ENCODE measurements at places on chromosomes 13 and 19.
A peak's percentile ranks its signal among the peaks of the same experiment; 100 is the strongest.

DNA sequence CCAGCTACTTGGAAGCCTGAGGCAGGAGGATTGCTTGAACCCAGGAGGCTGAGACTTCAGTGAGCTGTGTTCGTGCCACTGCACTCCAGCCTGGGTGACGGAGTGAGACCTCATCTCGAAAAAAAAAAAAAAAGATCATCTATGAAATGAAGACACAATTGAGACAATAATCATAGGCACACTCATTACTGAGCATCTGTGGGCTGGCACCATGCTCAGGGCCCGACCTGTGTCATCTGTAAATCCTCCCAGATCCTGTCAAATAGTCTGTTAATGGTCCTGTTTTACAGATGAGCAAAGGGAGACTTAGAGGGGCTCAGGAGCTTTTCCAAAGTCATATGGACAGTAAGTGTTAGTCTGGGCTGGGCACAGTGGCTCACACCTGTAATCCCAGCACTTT, 4.1 kb upstream of the NANOS2 start:
- DNase-seq: no peak

- DNase-seq: peak; percentile 61
Measured at GRCh38 chr13:46721054-46721453, 75.9 kb downstream of the ESD start.

DNA sequence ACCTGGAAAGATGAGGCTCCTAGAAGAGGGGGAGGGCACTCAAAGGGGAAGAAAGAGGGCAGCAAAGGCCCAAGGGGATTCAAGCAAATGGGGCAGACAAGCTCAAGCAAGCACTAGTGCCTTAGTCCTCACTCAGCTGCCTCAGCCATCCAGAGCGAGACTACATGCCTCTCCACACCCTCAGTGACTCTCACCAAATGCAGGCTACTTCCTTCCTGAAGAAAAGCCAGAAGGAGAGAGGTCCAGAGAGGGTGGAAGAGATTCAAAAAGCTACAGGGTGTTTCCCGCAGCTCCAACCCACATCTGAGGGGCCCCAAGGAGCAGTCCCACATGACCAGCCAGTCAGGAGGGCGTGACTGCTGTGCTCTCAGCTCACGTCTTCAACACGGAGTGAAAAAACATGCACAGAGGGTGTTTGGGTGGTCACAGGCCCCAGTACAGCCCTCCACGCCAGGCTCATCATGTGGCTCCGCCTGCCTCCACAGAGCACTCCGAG, 40.5 kb downstream of the MIPEP start:
- no peak for DNase-seq

GRCh38 chr19:51822325-51822724, 27.4 kb downstream of the FPR3 start:
- DNase-seq: no peak

DNA sequence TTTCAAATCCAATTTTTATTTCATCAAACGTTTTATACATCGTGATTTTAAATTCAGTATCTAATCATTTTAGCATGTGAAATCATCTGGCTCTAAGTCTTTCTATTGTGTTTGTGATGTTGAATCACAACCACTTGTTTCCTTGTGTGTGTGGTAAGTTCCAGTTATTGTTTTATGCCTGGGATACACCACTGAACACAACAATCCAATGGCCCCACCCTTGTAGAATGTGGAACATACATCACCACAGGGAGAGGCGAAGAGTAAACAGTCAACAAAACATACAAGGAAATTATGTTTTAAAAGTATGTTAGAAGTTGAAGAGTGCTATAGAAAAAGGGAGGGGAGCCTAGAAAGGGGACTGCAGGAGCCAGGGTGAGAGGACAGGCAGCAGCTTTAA, 100.5 kb downstream of the EPSTI1 start:
- no peak for DNase-seq

DNA sequence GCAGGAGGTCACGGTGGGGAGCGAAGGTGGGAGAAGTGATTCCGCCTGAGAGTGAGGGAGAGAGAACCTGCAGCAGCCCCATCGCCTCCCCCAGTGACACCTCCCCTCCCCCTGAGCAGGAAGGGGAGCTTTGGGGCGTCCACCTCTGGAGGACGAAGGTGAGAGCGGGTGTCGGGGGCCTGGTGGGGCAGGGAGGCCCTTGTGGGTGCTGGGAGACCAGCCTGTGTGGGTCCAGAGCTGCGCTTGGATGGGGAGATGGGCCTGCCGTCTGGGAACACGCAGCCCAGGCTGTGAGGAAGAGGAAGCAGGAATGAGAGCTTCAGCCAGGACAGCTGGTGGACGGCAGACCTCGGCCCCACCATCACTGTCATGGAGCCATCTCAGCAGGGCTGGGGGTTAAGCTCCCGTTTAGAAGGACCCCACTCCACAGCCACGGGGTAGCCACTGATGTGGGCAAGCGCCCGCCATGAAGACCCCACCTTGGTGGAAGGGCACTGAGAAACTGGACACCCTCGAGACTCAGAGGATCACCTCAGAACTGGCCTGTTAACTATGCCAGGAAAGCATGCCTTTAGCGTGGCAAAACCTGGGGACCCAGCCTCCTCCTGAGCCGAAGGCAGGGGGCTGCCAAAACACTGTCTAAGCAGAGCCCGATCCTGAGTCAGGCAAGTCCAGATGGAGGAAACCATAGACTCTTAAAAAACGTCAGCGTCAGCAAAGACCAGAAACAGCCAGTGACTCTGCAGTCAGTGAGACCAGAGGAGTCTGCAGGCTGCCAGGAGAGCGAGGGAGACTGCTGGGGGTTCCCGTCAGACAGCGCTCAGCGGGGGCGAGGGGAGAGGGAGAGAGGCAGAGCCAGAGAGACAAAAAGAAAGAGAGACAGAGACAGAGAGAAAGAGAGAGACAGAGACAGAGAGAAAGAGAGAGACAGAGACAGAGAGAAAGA, 6.4 kb upstream of the PROZ start:
- peak; percentile 65 for DNase-seq

DNA sequence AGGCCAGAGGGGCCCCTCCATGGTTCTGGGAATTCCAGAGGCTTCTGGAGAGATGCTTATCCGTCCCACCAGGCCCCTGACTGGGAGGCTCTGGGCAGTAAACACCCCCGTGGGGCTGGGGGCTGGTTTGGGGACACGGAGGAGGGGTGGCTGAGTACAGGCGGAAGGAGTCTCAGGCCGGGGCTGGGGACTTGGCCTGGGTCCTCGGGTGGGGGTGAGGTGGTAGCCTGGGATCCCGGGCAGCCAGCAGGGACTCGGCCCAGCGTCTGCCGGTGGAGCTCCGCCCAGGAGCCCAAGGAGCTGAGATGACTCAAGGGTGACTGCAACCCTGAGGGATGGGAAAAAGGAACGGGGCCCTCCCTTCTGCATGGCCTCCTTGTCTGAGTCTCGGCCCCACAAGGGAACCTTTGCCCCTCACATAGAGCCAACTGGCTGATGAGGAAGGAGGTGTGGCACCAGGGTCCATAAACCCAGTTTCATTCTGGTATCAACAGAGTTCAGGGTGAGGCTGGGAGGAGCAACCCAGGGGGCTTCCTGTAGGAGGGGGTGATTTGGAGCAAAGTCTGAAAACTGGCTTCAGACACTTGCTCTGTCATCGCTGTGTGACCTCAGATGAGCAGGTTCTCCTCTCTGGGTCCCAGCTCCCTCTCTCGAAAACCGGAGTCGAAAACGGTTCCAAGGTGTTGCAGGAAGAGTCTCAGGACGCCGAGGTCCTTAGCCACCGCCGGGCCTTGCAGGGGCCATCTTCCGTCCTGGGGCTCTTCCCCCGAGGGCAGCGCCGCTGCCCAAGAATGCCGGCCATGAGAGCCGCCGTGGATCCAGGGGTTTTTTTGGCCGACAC, 809 bp downstream of the MISP start:
- peak; percentile 89 for DNase-seq

DNA sequence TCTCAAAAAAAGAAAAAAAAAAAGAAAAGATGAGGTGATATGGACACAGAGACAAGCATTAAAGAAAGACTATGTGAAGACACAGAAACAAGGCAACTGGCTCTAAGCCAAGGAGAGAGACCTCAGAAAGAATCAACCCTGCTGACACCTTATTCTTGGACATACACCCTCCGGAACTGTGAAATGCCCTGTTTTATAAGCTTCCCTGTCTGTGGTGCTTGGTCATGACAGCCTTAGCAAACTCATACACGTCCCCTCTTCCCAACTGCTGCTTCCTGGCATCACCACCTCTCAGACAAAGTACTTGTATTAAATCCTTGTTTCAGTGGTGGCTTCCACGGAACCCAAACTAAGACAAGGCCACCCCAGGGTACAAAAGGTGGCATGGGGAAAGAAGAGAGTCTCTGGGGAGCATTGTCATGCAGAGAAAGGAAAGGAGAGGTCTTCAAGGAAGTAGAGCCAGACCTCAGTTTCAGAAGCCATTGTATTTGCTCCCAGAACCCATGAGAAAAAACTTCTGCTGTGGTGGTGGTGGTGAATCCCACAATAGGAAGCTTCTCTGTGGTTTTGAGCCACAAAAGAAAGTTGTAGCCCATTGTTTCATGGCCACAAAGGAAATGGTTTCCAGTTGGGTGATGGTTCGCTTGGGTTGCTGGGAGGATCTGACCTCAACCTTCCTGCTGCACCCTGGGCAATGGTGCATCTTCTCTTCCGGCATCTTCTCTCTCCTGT, 16.3 kb upstream of the TSPAN16 start:
- DNase-seq: no peak

DNA sequence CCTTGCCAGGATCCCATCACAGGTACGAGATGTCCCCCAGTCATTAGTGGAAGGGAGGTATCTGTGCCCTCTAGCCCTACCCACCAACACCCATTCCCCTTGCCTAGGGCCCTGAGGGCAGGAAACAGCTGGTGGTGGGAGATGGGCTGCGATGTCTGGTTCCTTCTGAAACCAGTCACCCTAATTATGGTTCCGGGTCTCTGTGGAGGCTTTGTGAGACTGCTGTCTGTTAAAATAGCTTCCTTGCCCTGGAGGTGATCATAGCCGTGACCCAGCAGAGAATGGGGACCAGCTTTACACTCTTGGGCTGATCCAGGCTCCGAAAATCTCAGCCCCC, 5.5 kb downstream of the ALDH16A1 start:
- no peak for DNase-seq

GRCh38 chr19:50719566-50719965, at the start of gene SHANK1:
Gene SHANK1, minus strand, starts transcription at chr19:50719802. Its CDS starts 2,883 bp downstream, at chr19:50716919.
- DNase-seq: peak; percentile 44

GRCh38 chr19:54297759-54298305, 15.1 kb downstream of the LILRA5 start:
- DNase-seq: no peak

DNA sequence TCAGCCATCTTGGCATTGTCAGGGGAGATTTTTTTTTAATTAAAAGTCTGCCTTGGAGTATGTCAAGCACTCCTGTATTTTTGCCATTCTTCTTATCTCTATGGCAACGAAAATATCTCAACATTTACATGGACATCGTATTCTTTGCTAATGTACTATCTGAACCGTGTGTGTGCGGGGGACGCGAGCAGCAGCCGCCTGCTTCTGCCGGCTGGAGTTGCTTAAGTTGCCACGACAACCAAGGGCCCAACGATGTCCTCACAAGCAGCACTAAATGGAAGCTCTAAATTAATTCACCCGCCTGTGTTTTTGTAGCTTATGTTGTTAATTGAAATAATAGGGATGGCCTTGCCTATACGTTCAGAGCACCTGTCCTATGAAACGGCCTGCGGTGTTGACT, 309.5 kb downstream of the TEX29 start:
- DNase-seq: no peak

GRCh38 chr13:63851526-63851925, 2435.9 kb upstream of the PCDH20 start:
- no peak for DNase-seq
